T-cell (primary cell): ENCODE measurements at places on chromosomes 12 and 14.

- no peak for DNase-seq
Measured at GRCh38 chr12:69024907-69025306, 91.9 kb upstream of the CPM start.

- DNase-seq = no peak
Measured at GRCh38 chr12:104566244-104566993, 109.7 kb downstream of the CHST11 start.

DNA sequence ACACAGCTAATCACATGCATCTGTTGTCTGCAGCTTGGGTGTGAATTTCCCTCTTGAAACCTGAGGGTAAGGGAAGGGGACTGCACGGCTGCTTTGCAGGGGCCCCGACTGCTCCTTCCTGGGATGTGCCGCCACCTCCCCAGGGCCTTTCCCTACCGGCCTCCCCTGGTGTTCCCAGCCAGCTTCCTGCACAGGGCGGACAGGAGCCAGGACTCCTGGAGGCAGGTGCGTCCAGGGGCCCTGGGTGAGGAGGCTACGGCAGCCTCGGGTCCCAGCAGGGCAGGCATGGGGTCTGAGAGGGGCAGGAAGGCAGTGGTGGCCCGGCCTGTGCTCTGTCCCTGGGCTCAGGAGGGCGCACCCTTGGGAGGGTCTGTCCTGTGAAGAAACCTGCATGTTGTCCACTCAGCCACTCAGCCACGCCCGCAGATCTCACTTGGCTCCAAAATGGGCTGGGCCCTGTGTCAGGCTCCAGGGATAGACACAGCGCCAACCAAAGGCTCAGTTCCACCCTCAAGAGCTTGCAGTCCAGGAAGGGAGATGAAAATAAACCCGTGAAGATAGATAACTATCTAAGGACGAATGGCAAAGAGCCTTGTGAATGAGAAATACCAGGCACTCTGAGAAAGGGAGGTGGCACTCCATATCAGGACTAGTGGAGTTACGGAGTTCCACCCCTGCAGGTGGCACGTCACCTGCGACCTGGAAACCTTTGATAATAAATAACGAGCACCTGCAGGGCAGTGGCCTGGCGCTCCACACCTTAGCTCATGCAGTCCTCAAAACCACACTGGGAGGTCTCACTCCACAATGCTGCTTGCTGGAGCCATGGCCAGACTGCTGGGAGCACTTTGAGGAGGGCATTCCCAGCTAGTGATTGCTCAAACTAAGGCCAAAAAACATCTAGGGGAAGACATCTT, 427.4 kb downstream of the AACS start:
- no peak for DNase-seq

DNA sequence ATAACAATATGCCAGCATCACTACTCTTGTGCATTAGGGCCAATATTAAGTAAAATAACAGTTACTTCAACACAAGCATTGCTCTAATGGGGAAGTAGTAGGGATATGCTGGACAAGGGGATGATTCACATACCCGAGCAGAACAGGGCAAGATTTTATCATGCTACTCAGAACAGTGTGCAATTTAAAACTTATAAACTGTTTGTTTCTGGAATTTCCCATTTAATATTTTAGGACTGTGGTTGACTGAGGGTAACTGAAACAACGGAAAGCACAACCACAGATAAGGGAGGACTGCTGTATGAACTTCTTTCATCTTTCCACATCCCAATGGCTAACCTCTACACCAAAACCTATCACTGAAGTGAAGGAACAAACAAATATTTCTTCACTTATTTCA, 36.8 kb downstream of the SARNP start:
- no peak for DNase-seq

DNA sequence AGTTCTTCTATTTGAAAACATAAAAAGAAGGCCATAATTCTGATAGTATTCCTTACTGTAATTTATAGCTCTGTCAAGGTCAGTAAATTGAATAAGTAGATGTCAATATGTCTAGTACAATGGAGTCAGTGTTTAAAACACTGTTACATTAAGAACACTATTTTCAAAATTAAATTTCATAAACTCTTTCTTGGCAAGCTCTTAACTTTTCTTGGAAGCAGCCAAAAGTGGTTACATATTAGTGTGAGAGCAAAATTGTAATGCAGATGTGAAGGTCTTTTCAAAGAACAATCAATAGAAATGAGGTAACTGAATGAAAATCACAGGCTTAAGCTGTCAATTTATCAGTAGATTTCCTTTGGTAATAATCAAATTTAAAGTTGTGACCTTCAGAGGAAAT, 722.4 kb upstream of the NOVA1 start:
- no peak for DNase-seq

GRCh38 chr12:81395431-81395830, 317.6 kb downstream of the ACSS3 start:
- DNase-seq = no peak

DNA sequence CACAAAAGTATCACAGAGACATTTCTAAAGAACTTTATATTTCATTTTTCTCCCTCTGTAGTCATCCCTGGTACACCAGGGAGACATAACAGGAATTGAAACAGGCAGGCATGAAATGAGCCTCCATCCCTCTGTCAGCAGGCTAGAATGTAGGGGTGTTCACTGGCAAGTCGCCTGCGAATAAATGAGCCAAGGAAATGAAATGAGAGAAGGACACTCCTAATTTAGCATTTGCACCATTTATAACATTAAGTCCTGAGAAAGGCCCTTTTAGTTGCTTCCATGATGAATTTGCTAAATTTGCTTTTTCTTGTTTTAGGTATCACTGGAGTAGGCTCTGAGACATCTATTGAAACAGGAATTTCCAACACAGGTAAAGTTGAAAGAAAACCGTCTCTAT, 192.4 kb upstream of the CNTN1 start:
- no peak for DNase-seq

DNA sequence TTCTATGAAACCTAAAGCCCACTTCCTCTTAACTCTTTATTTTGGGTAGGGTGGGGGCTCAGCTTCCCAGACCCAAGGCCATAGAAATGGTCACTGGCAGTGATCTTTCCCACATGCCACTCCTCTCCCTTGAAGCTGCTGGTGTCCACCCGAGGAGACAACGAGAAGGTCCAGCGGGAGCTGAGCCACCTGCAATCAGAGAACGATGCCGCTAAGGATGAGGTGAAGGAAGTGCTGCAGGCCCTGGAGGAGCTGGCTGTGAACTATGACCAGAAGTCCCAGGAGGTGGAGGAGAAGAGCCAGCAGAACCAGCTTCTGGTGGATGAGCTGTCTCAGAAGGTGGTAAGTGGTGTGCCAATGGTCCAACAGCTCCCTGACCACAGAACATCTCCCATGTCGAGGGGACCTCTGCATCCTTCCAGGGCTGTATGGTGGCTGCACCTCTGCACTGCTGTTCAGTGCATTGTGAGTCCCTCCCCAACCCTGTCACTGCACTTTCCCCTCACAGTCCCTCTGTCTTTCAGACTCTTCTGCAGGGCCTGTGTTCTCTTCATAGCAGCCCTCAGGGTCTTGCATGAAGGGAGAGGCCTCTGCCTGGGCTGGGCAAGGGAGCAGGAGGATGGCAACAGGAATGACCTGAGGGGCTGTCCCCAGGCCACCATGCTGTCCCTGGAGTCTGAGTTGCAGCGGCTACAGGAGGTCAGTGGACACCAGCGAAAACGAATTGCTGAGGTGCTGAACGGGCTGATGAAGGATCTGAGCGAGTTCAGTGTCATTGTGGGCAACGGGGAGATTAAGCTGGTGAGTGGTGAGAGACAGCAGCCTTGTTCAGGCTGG, 18.8 kb upstream of the PIP4K2C start:
- DNase-seq = no peak

DNA sequence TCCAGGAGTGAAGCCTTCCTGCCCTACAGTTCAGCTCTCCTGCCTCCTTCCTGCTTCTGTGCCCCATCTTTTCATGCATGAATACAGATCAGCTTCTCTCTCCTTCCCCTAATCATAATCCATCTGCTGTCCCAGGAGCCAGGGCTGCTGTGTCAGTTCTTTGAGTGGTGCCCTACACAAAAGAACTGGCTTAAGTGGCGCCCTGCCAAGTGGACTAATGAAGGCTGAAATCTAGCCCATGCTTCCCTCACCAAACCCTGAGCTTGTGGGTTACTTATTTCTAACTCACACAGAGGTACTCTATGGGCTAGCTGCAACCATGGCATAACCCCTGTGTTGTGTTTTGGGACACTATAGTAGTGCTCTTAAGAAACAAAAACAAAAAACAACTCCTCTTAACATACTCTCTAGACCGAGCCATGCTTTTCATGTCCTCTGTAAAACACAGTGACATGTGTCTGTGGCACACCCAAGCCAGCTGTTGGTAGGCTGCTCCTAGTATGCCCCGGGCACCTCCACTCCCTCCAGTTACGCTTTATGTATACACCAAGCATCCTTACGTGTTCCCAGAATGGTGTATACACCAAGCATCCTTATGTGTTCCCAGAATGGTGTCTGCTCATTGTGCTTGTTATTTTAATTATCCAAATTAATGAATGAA, 19.3 kb upstream of the ETV6 start:
- no peak for DNase-seq

DNA sequence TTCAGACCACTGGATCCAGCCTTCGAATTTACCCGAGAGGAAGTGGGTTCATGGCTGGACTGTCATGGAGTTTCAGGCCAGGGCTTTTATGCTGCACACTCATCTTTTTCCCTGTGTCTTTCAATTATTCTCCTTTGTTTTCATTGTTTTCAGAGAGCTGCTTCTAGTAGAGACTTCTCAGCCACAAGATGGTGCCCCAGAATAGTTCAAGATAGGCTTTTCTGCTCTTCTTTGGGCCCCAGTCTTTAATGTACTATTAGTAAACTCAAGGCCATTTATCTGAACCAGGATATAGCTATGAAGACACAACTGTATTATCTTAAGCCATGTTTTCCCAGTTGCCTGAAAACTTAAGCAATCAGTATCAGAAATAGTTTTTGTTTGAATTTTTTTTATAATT, 30.4 kb upstream of the PSMA6 start:
- no peak for DNase-seq

- no peak for DNase-seq
Measured at GRCh38 chr12:80713419-80713818, 3.3 kb upstream of the MYF5 start.

- no peak for DNase-seq
Measured at GRCh38 chr12:71731439-71732356, 23.0 kb upstream of the RAB21 start.

DNA sequence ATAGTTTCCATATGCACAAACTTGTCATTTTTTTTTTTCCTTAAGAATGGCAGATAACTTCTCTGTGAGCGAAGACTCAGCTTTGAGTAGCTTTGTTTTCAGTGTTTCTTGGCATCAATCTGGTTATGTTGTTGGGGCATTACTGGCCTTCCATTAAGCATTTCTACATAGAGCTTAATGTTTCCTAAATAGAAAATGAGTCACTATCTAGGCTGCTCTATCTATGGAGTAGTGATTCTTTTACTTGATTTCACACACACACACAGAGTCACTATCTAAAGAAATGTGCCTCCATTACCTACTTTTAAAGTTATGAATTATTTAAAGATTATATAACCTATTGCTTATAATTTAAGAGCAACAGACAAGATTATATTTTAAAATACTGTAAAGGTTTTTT, 53.9 kb downstream of the TMEM260 start:
- no peak for DNase-seq

- no peak for DNase-seq
Measured at GRCh38 chr12:42945927-42946326, 356.4 kb upstream of the PRICKLE1 start.

DNA sequence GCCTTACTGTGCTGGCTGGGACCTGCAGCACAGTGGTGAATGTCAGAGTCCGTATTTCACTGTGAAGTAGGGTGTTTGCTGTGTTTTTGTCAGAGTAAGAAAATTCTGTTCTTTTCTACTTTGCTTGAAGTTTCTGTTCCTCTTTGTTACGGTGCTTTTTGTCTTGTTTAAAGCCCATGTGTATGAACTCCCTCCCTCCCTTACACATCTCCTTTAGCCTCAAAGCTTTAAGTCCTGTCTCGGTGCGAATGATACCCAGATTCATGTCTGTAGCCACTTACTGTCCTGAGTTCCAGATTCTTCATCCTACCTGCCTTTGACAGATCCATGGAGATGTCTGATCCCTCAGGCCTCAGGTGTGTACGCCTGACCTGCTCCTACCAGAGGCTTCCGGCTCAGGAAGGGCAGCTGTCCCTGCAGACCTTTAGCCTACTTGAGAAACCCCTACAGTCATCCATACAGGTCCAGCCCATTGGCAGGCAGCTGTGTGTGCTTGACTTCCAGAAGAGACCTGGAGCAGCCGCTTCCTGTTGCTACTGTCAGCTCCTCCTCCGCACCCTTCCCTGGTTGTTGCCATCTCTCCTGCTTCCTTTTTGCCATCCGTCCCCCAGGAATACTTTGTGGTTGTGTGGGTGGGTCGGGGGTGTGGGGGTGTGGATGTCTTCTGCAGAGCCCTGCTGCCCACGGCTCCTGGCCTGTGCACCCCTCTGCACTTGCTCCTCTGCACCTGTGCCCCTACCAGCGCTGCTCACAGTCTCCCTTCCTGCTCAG, 72.9 kb downstream of the DDX51 start:
- no peak for DNase-seq

DNA sequence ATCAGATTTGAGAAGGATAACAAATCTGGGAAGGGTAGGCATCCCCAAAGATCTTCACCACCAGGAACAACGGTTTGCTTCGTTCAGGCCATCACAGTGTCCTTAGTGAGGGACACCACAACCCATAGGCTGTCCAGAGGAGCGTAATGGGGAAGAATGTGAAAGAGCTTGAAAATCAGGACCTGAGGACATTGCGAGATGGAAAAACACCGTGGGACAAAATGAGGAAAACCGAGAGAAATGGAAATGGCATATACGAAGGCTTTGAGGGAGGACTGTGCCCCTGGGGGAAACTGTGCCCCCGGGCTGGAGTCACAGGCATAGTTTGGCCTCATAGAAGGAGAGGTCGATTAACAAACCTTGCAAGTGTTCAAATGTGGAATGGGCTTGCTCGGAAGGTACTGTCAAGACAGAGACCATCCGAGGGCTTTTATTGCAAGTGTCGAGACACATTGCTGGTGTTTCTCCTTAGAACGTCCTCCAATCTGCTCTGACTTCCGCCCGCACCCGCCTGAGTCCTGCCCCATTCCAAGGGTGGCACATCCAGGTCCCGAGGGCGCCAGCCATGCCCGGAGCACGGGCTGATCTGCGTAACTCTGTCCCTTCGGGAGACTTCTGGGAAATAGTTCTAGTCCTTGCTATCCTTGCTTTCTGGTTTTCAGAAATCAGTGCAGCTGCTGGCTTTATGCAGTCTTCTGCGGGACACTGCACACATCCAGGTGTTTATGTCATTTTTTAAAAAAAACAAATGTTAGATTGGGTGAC, 885 bp upstream of the PALS1 start:
- DNase-seq = no peak

GRCh38 chr12:51329742-51330141, 5.8 kb upstream of the BIN2 start:
- no peak for DNase-seq
